ENCODE measurements at places on chromosomes 2 and 18.

DNA sequence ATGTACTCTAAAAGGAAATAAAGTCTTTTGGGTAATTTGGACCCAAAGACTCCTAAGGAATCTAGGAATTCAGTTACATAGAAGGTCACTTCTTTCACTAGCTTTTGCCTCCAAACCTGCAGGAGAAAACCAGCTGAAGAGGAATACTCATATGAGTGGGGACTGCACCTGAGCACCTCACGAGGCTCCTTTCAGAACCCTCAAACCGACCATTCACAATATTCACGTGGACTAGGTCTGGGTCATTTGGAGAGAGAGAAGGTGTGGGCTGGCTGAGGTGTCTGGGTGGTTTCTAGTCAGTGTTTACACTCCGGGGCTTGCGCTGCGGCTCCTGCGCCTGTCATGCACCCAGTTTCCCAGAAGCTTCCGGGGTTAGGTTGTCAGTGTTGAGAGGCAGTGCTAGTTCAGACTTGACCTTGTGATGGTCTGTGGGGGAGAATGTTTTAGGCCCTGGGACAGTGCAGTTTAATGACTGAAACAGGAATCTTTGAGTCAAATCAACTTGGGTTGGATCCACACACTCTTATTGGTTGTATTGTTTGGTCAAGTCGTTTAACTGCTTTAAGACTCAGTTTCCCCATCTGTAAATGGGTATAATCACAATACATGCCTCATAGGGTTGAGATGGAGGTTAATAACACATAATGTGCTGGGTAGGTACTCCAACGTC, 78.4 kb downstream of the LIMS1 start:
- DNase-seq: no peak

DNA sequence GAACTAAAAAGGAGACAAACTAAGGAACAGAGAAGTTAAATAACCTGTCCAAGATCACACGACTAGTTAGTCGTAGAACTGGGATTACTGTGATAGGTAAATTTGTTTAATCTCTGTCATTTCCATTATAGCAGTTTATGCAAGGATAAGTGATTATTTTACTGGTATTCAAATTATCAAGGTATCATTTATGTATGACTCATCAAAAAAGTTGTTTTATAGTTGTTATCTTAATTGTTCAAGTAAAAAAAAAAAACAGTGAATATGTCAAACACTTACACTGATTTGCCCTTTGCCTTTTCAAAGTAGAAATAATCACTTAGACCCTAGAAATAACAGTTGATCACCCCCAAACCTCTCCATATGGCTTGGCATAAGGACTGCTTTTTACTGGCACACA, 173.6 kb downstream of the RIT2 start:
- no peak for DNase-seq

- no peak for DNase-seq
Measured at GRCh38 chr2:139296672-139297209, 516.6 kb upstream of the NXPH2 start.

- no peak for DNase-seq
Measured at GRCh38 chr2:239862613-239863012, 162.5 kb downstream of the NDUFA10 start.

DNA sequence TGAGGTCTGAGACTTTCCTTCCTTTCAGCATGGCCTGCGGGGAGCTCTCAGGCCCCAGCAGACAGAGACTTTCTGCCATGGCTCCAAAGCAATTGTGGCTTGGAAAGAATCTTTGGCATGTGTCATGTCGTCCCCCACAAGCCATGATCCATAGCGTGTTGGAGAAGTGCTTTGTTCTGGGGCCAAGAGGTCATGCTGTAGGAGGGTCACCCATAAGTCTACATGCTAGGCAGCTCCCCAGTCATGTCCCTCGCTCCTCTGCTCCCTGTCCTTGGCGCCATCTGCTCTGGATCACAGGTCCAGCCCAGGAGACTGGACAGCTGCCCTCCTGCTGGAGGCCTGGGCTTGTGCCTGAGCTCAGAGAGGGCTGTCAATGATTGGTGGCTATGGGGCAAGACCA, 78.8 kb upstream of the LCLAT1 start:
- no peak for DNase-seq

DNA sequence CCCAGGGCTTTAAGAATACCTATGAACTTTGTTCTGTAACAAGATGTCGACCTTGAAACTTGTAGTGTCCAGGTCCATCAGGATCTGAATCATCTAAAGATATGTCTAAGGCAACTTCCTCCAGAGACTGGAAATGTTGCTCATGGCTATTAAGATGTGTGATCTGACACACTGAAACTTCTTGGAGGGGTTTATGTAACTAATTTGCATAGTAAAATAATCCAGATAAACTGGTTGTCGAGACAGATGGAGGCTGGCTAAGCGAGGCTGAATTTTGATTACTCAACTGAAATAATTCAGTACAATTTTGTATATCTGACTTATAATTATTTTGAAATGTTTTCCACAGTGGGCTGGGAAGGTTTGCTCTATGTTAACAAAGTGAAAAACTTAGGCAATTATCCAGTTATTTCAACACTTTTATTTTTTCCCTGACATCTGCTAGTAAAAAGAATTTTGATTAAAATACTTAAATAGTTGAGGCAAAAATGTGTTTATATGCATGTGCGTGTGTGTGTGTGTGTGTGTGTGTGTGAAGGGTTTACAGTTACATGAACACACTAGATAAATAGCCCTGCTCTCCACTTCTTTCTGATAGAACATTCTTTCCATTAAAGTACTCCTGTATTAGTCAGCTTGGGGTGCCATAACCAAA, 11.4 kb upstream of the MAP3K20 start:
- no peak for DNase-seq

GRCh38 chr2:188787021-188787657, 187.0 kb upstream of the COL3A1 start:
- DNase-seq: no peak

DNA sequence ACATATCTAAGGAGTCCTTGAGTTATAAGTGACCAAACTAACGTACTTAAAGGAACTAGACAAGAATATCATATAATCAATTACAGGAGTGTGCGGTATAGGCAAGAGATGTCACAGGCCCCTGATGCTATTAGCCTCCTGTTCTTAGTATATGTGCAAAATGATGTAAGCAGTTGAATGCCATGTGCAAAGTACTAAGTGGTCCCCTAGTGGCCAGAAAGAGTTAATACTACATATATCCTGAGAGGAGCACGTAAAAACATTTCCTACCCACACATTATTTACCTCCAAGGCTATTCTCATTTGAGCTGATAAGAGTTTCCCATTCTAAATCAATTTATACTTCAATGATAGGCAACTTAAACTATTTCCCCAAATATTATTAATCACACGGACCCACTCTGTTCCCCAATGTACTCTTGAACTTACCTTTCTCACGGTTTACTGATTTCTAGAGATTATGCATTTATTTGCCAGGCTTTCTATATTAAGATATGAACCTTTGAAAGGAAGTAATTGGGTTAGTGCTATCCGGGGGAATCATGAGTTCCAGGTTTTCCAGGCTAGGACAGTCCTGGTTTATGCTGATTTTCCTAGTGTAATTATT, 158.0 kb upstream of the KLHL14 start:
- peak; percentile 27 for DNase-seq

DNA sequence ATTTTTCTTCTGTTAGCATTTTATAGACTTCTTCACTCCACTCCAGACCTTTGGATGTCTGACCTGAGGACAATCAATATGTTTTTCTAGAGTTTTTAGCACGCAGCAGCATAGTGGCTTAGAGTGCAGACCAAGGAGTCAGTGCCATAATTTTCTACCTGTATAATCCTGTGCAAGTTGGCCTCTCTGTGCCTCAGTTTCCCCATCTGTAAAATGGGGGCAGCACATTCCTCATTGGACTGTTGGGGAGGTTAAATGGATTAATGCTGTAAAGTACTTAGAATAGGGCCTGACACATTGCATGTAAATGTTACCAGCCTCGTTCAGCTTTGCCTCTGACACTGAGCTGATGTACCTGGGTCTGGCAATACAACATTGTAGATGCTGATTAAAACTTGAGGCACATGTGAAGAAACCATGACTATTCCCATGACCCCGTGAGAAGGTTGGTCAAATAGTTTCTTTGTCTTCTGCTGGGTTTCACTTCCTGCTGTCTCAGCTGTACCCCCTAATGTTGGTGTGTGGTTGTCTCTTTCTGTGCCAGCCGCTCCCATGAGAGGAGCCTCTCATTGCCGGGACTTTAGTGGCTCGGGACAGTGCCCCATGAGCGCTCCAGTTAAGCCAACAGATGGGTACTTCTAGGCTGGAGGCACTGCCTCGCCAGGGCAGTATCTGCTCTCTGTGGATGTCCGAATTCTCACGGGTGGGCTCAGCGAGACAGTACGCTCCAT, 125.3 kb downstream of the SH3RF3 start:
- no peak for DNase-seq

DNA sequence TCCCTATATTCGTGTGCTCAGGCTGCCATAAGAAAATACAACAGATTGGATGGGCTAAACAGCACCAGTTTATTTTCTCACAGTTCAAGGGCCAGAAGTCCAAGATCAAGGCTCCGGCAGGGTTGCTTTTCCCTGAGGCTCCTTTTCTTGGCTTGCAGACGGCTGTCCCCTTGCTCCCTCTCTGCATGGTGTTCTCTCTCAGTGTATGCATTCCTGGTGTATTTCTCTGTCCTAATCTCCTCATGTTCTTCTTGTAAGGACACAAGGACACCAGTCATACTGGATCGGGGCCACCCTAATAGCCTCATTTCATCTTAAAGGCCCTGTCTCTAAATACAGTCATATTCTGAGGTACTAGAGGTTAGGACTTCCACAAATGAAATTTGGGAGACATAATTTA, 62.6 kb upstream of the SLC16A14 start:
- no peak for DNase-seq

- DNase-seq: no peak
Measured at GRCh38 chr18:24342347-24342746, 55.3 kb downstream of the OSBPL1A start.

Measured in KBM-7 (cell line).